ENCODE measurements at places on chromosomes 3 and 15.
A peak's percentile ranks its signal among the peaks of the same experiment; 100 is the strongest.

DNA sequence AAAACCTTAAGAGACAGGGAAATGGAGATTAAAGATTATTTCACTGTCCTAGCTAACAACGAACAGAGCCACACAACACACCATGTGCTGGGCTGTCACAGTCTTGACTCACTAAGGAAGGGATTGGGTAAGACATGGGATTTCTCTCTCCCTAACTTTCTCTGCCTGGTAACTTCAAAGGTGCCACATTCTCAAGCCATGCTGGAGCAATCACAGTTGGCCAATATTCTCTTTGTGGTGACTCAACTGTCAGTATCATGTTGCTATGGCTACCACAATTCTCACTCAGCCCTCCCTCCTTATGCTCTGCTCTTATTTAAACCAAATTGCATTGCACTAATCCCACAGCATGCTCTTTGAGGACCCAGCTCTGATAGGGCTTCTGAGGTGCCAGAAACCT is 74.0 kb downstream of the OXNAD1 start:
- peak; percentile 96 for DNase-seq

- no peak for DNase-seq
These were observed 263.5 kb upstream of the NR2F2 start for GRCh38 chr15:96066852-96067495.

- peak; percentile 9 for DNase-seq
These were observed 848 bp upstream of the CADPS start for GRCh38 chr3:62876064-62876463.

GRCh38 chr15:48604567-48604966 is 40.9 kb downstream of the FBN1 start:
- no peak for DNase-seq

GRCh38 chr3:55937301-55937700 is 450.2 kb upstream of the WNT5A start:
- DNase-seq: no peak
